AG08395 (cell line): ENCODE measurements at places on chromosomes 11 and 22.

DNA sequence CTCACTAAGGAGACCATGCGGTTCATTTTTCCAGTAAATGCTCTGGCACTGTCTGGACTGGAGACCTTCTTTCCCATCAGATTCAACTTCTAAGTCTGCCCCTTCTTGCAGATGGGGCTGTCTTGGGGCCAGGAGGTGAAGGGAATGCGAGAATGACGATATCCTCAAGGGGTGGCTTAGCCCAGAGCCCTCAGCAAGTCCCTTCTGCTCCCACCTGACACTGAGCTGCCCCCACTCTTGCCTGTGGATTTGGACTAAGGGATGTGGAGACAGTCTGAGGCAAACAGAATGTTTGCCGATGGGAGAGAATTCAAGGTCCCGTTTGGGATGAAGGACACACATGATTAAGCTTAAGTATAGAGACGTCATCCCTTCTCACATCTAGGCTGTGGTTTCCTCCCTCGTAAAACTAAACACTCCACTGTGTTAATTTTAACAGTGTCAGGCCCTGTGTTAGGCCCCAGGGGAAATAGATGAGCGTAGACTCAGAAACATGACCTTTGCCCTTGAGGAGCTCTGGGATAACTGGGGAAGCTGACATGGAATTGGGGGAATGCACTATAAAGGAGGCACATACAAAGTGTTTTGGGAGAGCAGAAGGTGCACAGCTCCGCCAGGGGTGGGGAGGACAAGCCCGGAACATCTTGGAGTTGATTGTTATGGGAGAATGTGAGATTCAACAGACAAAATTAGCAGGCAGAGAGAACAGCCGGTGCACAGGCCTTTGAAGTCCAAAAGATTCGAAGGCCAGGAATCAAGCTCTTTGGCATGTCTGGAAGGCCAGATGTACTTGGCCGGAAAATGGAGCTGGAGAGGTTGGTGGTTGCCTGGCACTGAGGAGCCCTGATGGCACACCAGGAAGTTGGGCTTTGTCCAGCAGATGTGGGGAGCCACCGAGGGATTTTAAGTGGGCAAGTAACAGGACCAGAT is 71.6 kb downstream of the ST3GAL4 start:
- no peak for DNase-seq

GRCh38 chr11:75894036-75894585 is 79.1 kb downstream of the UVRAG start:
- DNase-seq: no peak

DNA sequence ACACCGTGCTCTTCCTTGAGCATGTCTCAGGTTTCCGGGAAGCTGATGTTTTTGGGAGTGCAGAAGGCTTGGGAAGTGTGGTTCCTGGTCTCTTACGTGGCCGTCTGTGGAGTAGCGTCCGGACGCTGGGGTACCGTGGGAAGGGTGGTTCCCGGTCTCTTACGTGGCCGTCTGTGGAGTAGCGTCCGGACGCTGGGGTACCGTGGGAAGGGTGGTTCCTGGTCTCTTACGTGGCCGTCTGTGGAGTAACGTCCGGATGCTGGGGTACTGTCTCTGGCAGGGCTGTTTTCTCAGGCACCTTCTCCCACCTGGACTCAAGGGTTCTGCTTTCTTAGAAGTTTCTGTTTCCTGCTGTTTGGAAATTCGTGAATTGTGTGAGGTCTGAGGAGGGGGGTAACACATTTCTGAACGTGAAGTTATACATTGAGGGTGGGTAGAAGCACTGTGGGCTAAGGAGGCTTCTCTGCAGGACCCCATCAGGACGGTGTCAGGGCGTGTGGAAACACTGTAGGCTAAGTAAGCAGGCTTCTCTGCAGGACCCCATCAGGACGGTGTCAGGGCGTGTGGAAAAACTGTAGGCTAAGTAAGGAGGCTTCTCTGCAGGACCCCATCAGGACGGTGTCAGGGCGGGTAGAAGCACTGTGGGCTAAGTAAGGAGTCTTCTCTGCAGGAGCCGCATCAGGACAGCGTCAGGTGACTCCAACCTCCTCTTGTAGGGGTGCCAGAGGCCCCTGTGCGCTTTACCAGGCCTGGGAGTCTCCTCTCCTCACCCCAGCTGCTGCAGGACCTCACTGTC is 5.3 kb upstream of the IFITM3 start:
- DNase-seq: no peak

DNA sequence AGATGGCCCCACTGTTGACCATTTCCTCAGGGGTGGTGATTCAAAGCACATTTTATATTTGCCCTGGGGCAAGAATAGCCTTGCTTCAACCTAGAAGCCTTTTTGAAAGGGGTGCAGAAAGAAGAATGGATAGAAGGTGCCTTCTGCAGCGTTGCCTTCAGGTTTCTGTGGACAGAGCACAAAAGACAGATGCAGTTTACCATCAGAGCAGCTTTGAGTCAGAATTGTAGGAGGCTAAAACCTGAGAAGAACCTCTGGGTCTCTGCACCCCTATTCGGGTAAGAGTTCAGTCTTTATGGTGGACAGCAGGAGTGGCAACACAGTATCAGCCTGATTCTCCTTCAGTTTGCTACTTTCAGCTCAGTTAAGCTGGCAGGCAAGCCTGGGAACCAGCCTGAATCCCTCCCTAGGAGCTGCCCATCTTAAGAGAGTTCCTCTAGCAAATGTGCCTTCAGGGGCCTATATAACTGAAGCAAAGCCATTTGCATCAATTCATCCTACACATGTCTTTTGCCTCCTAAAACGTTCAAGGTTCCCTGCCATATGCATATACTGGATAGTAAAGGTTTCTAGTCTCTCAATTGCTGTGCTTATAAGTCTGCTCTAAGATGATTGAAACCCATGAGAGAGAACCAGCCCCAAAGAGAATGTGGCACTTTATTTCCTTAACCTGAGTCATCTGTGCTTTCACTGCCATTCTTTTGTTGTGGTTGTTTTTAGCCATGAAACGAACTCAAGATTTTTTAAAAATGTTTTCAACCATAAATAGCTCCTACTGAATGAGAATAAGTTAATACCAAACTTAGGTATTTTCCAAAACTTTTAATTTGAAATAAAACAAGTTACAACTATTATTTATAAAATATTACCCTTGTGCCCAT is 123.0 kb downstream of the TRIM44 start:
- DNase-seq: no peak

- peak; percentile 62 for DNase-seq
Observed at GRCh38 chr11:46238078-46238966, 39.1 kb upstream of the CREB3L1 start.
